Stimulated activated CD8-positive, alpha-beta memory T cell treated with anti-CD3 and anti-CD28 coated beads, Interleukin-2, amount 100 ng/mL, for 1 hour (primary cell): ENCODE measurements at places on chromosomes 3 and 15.

GRCh38 chr15:85910834-85911233, 116.1 kb upstream of the KLHL25 start:
- no peak for DNase-seq

DNA sequence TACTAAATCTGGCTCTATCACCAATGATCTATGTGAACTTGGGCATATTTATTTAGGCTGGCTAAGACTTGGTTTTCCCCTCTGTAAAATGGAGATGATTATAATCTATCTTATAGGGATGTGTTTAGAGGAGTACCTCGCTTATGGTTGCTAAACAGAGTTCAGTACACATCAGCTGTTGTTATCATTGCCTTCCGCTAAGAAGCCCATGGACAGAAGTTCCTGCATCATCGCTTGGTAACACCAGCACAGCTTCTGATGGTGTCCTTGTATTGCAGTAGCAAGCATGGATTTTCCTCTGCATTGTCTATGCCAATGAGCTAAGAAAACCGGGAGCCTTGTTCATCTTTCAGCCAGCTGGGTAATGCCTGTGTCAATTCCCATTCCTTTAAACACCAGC, 73.1 kb upstream of the LRTM1 start:
- no peak for DNase-seq

DNA sequence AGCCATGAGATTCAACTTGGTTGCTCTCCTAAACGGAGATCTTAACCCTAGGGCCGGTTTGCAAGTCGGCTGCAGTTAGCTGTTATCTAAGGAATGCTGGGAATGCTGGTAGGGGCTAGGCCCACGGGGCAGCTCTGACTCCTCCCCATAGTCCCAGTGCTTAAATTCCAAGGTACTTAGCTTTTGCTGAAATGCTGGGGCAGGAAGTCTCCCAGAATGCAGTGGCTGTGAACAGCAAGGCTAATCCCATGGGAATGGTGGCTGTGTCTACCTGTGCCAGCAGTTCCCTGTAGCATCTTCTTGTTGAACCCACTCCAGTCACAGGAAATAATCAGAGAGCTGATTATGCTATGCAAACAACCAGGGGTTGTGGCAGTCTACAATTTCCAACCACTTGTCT, 102.5 kb upstream of the TJP1 start:
- DNase-seq, result no peak

DNA sequence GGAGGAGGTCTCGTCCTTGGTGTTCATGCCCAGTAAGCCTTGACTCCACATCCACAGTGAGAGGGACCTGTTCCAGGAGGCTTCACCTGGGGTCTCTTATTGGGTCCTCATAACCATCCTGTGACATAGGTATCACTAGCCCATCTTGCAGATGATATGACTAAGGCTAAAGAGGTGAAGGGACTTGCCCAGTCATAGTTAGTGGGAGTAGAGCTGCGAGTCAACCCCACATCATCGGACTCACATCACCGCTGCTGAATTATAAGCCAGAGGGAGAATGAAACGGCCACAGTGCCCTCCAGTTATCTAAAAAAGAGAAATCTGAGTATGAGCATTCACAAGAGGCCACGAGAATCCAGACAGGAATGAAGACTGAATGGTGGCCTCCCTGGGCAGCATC, 66.0 kb downstream of the MESD start:
- no peak for DNase-seq

- DNase-seq, result no peak
Observed at GRCh38 chr3:157231071-157231470, 71.1 kb upstream of the CCNL1 start.

DNA sequence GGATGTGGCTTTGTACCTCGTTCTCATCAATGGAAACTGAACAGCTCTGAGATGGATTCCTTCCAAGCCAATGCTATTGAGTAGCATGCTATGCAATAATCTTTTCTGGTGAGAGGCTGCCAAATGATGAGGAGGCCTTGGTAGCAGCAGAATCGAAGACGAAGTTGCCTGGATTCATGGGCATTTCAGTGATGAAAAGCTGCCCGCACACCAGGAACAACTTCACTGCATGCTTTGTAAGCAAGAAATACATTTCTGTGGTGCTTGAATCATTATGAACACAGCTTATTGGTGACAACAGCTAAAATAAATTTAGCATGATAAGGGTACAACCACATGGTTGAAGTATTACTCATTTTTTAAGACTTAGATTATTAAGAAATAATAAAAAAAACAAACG, 246.8 kb upstream of the ROBO1 start:
- no peak for DNase-seq

DNA sequence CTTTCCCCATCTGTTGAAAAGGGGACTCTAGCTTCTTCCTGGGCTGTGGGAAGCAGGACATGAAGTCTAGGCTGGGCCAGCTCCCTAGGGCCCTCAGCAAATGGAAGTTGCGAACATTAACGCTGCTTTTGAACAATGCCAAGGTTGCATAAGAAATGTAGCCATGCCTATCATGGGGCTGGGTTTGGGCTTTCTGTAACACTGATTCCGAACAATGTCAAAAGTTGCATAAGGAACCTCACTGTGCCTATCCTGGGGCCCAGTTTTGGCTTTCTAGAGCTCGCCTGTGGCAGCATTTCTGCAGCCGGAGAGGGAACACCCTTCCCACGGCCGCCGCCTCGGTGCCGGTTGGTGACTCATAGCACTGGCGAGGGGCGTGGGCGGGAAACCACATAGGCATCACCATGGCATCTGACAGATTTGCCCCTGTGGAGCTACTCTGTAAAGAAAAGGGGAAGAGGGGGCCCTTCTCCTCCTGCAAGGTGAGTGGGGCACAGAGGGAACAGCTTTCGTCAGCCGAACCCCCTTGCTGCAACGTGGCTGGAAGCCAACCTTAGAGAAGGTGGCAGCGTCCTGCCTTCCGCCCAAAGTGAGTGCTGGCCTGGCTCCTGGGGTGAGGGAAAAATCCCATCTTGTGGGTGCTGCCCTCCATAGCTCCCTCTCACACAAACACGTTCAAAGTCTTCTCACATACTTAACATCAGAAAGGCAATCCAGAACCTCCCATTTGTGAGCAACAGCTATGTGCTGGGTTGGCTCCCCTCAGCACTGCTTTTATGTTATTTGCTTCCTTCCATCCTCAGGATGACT, 46.6 kb upstream of the ATP2B2 start:
- DNase-seq, result peak; percentile 60

DNA sequence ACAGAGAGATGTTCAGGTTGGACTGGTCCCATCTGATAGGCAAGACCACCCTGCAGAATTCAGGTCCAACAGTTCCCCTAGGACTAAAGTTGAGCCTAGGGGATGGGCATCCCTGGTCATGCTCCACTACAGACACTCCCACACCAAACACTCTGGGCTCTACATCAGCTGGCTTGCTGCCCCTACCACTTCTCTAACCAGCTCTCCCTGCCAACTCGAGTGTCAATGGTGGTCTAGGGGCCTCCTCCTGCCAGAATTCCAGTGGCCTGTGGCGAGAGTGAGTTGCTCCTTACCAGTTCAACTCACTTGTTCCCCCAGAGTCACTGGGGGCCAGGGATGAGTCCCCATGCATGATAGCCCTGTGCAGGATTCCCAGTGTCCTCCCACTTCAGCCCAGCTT, 316.2 kb upstream of the PPP2R3A start:
- DNase-seq, result no peak

- no peak for DNase-seq
Observed at GRCh38 chr3:8509961-8510360, 8.3 kb downstream of the LMCD1 start.

- no peak for DNase-seq
Observed at GRCh38 chr3:113136071-113136470, 75.3 kb upstream of the BOC start.

DNA sequence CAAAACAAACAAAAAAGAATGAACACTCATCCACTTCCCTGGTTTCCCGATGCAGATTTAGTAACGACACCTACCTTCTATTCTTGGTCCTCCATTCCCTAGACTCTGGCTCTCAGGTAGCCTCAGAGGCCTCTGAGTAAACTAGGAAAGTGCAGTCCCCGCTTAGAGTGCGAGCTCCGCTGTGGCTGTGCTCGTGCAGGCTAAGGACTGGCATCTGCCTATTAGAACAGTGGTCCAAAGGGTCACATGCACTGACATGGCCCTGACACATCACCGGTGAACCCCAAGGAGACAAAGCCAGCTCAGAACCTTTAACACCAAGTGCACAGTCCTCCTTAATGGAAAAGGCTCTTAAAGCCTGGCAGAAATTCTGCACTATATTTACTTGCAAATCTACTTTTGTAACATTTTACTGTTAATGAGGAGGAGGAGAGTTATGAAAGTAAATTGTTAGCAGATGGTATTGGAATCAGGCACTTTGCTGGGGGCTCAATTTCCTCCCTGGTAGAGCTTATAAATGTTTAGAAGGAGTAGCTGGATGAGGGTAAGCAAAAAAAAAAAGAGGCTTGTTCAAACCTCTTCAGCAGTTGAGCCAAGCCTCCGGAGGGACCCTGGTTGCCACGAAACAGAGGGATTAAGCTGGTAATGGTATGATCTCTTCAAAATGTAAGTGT, 31.1 kb downstream of the VGLL4 start:
- no peak for DNase-seq

DNA sequence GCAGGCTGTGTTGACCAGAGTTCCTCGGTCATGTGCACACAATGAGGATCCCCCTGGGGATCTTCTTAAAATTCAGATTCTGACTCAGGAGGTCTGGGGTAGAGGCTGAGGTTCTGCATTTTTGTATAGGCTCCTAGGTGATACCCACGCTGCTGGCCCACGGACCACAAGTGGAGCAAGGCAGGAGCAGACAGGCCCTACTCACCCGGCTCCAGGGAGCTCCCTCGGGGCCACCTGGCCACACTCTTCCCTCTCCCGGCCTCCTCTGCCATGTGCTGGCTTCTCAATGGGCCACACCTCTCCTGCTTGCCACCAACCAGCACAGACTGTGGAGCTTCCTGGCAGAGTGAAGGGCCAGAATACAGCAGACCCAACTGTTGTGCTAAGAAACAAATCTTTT, 23.9 kb downstream of the GP9 start:
- DNase-seq, result no peak

GRCh38 chr3:173933113-173933512, 535.6 kb downstream of the NLGN1 start:
- DNase-seq, result no peak

GRCh38 chr3:52845157-52845556, 10.3 kb upstream of the MUSTN1 start:
- no peak for DNase-seq

DNA sequence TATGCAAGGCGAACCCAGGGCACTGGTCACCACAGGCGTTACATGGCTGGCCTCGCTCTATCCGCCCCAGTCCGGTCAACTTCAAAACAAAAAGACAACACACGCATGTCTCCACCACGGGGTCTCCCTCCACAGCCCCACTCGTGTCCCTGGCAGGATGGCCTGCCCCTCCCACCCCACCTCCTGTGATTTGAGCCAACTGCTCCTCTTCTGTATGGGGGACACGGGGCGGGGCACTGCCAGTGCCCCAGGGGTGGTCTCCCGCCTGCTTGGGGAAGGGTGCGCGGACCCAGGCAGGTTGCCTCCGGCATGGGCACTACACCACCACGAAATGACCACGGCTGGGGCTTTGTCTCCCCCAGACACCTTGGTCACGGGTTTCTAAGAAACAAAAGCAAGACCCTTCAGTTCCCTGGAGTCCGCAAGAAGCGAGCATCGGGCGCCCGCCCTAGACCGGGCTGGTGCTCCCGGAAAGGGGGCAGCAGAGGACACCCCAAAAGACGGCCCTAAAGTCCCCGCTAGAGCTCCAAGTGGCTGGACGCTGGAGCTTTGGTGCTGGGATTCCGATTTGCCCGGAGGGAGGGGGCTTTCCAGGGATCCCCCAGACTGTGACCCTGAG, 219.3 kb upstream of the PRICKLE2 start:
- no peak for DNase-seq

DNA sequence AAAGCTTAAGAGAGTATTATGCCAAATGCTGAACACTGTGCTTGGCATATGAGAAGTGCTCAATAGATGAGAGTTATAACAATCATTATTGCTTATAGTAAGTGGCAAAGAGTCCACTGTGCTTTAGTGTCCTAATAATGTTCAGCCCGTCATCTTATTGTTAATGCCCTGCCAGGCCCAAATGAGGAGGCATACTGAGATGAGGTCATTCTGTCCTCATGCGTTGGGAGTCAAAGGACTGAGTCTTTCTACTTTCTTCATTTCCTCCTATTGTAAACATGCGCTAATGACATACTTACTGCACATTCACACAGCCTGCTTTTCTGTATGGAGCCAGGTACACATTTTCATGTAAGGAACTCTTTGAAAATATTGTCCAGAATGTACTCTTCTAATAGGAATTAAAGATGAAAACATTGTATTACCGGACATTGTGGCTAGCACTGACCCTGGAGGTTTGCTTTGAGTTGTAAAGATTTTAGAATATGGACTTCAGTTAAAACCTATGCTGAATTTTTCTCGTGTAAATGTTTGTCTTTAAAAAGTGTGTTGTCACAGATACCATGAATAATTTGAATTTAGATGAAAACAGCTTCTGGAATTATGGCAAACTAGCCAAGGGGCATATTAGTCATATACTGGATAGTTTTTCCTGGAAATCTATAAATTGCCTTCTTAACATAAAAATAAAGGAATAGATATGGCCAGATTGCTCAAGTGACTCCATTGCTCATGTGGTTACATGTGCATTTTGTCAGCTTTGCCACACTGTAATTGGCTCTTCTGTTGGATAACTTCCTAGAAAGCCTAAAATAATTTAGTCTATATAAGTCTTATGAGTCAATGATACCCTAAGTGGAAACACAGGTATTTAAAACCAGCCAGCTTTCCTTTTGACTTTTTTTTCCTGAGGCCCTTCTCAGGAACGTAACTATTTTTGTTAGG, 38.3 kb downstream of the KBTBD12 start:
- DNase-seq, result no peak

- no peak for DNase-seq
Observed at GRCh38 chr3:49005998-49006397, 1.2 kb upstream of the WDR6 start.

- no peak for DNase-seq
Observed at GRCh38 chr15:67826717-67827561, 1.6 kb downstream of the SKOR1 start.

- DNase-seq, result no peak
Observed at GRCh38 chr3:41933154-41933676, 28.7 kb downstream of the ULK4 start.

DNA sequence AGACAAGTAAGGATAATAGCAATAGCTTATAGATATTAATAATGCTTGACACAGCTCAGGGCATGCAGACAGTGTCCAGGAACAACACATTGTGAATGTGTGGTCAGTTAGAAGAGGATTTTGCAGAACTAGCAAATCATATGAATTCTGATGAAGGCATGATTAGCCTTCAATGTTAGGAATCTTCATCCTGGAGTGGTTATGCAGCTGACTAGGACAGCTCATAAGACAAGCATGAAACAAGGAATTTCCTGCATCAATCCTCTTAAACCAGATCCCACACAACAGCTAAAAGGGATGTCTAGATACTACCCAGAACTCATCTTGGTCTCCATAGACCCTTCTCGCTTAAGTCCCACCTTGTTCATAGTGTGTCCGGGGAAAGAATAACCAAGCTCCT, 499.0 kb upstream of the ATP11B start:
- no peak for DNase-seq

- no peak for DNase-seq
Observed at GRCh38 chr3:148757238-148758215, 59.8 kb downstream of the AGTR1 start.

GRCh38 chr15:63945007-63945788, 101.1 kb downstream of the DAPK2 start:
- DNase-seq, result peak; percentile 37
